ENCODE measurements at places on chromosomes 13 and 19.

GRCh38 chr13:47859165-47859564 is 141.9 kb downstream of the SUCLA2 start:
- no peak for DNase-seq

DNA sequence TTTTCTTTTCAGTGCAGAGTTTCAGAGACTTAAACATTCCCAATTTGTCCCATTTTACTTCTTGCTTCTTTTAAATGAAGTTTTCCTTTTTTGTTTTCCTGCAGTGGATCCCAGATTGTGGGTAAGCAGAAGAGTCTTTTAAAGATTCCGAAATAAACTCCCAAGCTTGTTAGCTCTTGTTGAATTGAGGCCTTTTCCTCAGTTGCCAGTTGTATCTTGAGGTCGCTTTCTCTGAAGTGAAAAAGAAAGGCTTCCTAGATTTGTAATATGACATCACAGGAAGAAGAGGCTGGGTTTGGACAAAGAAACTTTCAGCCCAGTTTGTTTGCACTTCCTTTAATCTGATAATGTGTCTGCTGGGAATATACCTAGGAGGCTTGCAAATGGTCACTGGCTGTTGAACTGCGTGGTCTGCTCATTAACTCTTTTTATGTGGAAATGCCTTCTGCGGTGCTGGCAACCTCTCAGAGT is at the start of gene LPAR6:
Gene LPAR6, minus strand, starts transcription at position 233 of the 471 bp plus-strand sequence. CDS start 690 bp downstream, outside the sequence.
- DNase-seq: no peak

GRCh38 chr13:112995395-112996191 is 26.6 kb downstream of the MCF2L start:
- no peak for DNase-seq

GRCh38 chr13:100491164-100491842 is 97.3 kb downstream of the GGACT start:
- no peak for DNase-seq

DNA sequence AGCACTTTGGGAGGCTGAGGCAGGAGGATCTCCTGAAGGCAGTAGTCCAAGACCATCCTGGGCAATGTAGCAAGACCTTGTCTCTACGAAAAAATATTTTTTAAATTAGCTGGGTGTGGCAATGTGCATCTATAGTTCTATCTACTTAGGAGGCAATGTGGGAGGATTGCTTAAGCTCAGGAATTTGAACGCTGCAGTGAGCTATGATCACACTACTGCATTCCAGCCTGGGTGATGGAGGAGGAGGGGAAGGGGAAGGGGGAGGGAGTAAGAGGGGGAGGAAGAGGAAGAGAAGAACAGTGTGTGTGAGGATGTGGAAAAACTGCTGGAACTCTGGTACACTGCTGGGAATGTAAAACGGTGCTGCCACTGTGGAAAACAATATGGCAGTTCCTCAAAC is 9.2 kb upstream of the CLIP3 start:
- no peak for DNase-seq

GRCh38 chr19:15280048-15280725 is 47.9 kb upstream of the EPHX3 start:
- DNase-seq: no peak

DNA sequence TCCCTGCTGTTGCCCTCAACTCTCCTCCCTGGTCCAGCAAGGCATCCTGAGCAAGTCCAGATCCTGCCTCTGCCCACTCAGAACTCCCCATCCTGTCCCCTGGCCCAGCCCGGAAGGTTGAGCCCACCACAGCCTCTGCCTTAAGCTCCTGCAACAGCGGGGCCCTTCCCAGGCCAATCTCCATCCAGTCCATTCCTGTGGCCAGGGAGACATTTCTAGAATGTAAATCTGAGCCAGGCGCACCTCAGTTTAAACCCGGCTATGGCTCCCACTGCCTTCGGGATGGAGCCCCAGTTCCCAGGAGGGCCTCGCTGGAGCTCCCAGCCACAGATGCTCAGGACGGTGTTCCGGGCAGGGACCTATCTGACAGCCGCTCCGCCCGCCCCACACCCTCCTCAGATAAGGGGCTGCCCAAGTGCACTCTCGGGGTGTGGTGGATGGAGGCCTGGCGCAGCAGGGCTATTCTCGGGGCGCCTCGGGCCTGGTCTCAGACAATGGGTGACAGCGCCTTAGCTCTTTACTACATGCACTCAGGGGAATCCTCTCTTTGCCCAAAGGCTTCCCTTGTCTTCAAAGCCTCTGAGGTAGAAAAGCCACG is 5.3 kb downstream of the TRAPPC6A start:
- DNase-seq: no peak

- no peak for DNase-seq
These were observed 23.8 kb upstream of the MEDAG start for GRCh38 chr13:30882026-30882850.

- DNase-seq: no peak
These were observed 160.2 kb downstream of the PDS5B start for GRCh38 chr13:32746474-32746873.

- DNase-seq: no peak
These were observed 25.4 kb downstream of the MIR17HG start for GRCh38 chr13:91372911-91373310.

DNA sequence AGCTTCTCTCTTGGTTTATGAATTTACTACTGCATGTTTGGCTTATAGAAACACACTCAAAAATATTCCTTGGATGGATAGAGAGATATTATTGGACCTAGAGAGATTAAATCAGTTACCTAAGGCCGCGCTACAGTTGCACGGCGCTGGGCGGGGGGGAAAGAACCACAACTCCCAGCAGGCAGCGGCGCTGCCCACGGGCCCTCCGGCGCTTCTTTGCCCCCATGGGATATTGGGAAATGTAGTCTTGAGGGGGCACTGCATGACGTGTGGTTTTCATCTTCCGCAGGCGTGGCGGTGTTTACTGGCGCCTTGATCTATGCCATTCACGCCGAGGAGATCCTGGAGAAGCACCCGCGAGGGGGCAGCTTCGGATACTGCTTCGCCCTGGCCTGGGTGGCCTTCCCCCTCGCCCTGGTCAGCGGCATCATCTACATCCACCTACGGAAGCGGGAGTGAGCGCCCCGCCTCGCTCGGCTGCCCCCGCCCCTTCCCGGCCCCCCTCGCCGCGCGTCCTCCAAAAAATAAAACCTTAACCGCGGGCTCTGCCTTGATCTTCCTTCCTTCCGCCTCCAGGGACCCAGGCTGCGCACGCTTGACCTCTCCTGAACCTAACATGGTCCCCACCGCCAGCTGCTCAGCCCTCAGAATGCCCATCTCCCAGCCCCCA is 4.8 kb downstream of the EMP3 start:
- peak; percentile 97 for DNase-seq

DNA sequence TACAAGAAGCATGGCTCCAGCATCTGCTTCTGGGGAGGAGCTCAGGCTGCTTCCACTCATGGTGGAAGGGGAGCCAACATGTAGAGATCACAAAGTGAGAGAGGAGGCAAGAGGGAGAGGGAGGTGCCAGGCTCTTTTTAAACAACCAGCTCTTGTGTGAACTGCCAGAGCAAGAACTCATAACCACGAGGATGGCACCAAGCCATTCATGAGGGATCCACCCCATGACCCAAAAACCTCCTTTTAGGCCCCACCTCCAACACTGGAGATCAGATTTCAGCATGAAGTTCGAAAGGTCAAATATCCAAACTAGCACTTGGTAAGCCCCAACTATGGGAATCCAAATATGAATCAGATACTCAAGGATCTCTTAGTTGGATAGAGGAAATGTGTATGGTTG is 131.2 kb downstream of the RXFP2 start:
- no peak for DNase-seq

GRCh38 chr19:53971673-53972072 is 8.9 kb downstream of the CACNG8 start:
- DNase-seq: no peak

DNA sequence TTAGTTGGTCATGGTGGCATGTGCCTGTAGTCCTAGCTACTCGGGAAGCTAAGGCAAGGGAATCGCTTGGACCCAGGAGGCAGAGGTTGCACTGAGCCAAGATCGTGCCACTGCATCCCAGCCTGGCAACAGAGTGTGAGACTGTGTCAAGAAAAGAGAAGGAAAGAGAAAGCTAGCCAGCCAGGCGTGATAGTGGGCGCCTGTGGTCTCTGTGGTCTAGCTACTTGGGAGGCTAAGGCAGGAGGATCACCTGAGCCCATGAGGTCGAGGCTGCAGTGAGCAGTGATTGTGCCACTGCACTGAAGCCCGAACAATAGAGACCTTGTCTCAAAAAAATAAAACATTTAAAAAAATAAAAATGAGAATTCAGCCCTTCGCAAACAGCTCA is 33.3 kb downstream of the TIMM13 start:
- no peak for DNase-seq

GRCh38 chr13:32515246-32515645 is 23.3 kb downstream of the N4BP2L2 start:
- DNase-seq: no peak

DNA sequence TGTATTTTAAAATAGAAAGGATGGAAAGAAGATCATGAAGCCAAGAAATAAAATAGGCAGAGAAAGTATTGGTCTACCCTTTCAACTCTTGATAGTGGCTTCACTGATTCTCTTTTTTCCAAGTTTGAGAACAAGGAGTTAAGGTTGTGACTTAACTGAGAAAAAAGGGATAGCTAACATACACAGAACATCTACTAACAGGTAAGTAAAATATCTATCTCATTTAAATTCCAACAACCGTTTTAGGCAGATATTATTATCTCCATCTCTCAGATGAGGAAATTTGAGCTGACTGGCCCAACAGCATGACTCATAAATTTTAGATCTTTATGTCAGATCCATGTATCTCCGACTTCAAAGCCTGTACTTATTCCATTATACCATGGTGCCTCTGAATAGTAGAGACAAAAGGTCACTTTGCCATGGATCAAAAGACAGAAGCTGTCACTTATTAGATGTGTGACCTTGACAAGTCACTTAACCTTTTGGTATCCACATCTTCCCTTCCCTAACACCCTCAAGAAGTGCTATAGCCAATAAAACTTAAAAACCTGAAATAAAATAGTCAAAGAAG is 152.1 kb downstream of the DACH1 start:
- DNase-seq: no peak

GRCh38 chr19:4482721-4483364 is 10.7 kb downstream of the HDGFL2 start:
- DNase-seq: no peak

DNA sequence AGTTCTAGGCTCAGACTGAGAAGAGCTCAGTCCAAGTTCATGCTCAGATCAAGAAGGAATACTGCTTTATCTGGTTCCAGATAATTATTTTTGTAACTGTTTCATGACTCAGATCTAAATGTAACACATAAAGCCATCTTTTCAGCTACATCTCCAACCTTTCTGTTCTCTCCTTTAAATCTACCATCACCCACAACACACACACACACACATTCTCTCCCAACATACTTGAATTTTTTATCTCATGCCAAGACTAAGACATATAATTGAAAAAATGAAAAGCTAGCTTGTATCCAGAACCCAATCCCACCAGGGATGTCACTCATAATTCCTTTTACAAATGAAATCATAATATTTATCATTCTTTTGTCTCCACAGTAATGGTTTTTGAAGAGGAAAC is 7.6 kb downstream of the KATNAL1 start:
- no peak for DNase-seq

DNA sequence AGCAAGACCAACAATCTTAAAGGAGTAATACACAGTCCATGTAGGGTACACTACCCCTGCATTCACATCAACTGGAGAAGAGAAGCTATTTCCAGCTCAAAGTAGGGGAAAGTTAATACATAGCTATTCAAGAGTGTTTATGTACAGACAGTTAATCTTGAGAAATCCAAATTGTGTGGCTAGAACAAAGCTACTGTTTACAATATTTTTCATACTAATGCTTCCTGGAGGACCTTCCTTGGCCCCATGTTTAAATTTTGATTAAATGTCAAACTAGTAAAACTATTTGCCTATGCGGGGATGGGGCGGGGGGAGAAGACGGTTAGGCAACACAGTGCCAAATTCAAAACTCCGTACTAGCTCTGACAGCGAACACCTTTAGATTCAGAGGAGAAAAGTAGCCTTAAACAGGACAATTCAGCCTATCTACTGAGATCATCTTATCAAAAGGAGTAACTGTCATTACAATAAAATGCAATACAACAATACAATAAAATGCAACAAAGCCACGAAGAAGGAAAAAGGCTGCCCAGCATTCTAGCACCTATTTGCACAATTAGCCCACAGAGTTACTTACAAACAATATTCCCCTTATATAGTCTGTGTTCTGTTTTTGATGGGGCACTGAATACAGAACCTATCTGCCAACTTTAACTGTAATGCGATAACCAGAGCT is 29.1 kb downstream of the BRD4 start:
- no peak for DNase-seq

Data from T-helper 2 cell (primary cell).